ENCODE measurements at places on chromosomes 13 and 19.

GRCh38 chr13:107801621-107802020 lies 413.7 kb downstream of the LIG4 start:
- DNase-seq = no peak

GRCh38 chr13:36146511-36147269 lies 15.5 kb upstream of the DCLK1 start:
- no peak for DNase-seq

DNA sequence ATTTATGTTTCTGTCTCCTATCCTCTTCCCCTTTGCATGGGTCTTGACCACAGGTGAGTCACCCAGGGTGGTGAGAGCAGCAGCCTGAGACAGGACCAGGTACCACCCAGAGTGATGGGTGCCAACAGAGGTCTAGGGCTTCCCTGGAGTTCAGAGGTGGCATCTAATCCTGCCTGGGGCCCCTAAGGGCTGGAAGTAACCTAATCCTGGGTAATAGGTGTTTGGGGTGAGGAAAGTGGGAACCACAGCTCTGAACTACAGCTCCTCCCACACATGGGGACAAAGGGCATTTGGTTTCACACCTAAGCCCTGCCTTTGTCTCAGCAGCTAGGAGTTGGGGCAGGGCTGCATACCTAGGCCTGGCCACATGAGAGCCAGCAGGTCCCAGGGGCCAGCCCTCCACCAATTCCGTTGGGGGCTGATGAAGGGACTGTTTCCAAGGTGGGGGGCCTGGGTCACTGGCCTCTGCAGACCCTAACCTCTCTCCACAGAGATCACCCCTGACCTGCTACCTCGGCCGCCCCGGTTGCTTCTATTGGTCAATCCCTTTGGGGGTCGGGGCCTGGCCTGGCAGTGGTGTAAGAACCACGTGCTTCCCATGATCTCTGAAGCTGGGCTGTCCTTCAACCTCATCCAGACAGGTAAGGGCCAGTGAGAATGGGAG lies 8.0 kb downstream of the SPHK2 start:
- DNase-seq = no peak

- no peak for DNase-seq
Observed at GRCh38 chr13:35866801-35867200, 264.4 kb downstream of the DCLK1 start.

DNA sequence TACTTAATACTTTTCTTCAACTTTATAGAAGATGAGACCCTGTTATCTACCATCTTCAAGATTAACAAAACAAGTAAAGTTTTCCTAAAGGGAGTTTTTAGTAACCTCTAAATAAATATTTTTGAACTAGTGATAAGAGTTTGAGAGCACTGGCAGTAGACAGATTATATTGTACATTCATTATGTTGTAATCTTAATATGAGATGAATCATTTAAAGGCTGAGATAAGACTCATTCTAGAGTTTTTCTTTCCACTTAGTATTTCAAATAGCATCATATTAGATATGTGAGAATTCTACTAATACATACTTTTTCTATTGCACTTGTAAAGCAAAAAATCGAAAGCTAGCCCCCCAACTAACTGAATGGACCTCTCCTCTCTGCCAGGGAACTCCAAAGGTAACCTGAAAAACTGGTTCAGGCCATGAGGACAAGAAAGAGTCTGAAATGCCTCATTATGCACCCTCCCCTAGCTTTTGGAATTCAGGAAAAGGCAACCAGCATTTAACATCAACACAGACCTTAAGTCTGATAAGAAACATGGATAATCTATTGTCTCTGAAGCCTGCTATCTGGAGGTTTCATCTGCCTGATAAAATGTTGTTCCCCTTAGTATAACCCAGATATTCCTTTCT lies 875.4 kb upstream of the SLC10A2 start:
- DNase-seq = no peak

- no peak for DNase-seq
Observed at GRCh38 chr13:90055121-90055520, 1292.4 kb upstream of the MIR17HG start.

DNA sequence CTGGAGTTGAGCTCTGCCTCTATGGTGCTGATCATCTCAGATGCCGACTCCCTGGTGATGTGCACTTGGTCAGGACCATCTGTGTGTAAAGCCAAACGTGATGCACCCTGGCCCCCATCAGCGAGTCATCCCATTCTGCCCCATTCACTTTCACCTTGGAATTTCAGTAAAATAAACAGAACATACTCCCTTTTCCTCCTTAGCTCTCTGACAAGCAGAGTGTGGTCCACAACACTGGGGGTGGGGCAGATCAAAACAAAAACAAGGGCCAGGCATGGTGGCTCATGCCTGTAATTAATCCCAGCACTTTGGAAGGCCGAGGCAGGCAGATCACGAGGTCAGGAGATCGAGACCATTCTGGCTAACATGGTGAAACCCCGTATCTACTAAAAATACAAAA lies 12.3 kb downstream of the CEACAM20 start:
- DNase-seq = no peak

- DNase-seq = no peak
Observed at GRCh38 chr19:53772943-53773342, 51.2 kb downstream of the NLRP12 start.

DNA sequence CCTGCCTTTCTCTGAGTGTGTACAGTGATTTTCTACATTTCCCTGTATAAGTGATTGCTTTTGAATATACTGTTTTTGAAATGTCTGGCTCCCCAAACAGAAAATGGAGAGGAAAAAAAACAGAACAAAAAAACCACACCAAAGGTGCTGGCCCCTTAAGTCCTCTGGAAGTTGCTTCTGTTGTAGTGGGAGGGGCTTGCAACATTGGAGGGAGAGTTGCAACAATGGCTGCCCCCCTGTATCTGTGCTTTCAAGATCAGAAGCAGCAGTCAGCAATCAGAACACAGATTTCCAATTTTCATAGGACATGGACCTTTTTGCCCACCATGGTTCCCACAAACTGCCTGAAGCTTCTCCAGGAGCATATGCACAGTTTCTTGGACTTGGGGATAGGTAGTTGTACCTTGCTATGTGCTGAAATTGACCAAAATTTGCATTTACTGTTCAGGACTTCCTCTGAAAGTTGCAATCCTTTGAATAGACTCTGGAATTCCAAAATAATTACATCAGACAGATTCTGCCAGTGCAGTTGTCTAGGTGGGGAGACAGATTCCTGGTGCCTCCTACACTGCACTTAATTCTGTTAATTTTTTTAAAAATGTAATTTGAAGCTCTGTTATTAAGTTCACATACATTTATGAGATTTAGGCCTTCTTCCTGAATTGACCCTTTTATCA lies 13.8 kb downstream of the BIVM start:
- DNase-seq = no peak

DNA sequence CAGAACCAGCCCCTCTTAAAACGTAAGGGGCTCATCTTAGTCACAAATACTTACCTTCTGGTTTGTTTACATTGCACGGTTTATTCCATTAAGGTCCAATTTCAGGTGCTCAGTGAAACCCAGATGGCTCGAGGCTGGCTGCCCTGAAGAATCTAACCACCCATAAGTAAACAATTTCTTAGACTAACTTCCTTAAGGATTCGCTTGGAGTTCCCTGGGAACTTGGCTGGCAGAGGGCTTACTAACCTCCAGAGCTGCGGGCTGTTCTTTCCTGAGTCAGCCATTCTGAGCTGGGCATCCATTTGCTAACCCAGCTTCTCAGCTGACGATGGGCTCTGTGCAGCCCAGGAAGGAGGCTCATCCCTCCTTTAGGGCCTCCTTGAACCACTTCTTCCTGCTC lies 262.1 kb downstream of the FGF9 start:
- no peak for DNase-seq

GRCh38 chr13:109669234-109669612 lies 117.2 kb downstream of the IRS2 start:
- no peak for DNase-seq

DNA sequence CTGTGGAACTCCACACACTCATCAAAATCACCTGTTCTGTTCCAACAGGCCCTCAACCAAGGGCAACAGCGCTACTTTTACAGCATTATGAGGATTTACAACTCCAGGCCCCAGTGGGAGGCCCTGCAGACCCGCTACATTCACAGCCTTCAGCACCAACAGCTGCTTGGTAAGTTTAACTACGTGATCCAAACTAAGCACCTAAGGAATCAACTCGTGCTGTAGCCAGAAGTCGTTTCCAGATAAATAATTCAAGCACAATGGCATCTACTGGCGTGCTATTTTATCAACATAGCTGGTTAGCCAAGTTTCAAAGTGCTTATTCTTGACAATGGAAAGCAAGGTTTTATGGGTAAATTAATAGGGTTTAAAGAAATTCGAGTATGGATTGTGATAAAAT lies 5.3 kb downstream of the FAM216B start:
- DNase-seq = no peak

GRCh38 chr19:17205237-17206140 lies 9.7 kb upstream of the USE1 start:
- DNase-seq = no peak

- no peak for DNase-seq
Observed at GRCh38 chr19:737591-738093, 13.3 kb upstream of the MISP start.

DNA sequence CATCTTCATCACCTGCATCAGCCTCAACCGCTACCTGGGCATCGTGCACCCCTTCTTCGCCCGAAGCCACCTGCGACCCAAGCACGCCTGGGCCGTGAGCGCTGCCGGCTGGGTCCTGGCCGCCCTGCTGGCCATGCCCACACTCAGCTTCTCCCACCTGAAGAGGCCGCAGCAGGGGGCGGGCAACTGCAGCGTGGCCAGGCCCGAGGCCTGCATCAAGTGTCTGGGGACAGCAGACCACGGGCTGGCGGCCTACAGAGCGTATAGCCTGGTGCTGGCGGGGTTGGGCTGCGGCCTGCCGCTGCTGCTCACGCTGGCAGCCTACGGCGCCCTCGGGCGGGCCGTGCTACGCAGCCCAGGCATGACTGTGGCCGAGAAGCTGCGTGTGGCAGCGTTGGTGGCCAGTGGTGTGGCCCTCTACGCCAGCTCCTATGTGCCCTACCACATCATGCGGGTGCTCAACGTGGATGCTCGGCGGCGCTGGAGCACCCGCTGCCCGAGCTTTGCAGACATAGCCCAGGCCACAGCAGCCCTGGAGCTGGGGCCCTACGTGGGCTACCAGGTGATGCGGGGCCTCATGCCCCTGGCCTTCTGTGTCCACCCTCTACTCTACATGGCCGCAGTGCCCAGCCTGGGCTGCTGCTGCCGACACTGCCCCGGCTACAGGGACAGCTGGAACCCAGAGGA lies 2.6 kb downstream of the P2RY11 start:
- DNase-seq = no peak

DNA sequence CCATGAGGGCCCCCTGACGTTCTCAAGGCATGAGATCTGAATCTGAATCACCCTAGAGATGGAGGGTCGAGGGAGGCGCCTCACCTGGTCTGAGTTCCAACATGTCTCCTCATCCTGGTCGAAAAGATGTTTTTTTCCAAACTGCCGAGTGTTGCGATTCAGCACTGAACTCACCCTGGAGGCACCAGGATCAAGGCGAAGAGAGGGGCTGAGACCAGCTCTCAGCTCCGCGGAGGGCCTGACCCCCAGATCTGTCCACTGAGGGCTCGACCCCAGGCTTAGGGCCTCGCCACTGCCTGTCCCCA lies 555 bp downstream of the NR2C2AP start:
- no peak for DNase-seq

DNA sequence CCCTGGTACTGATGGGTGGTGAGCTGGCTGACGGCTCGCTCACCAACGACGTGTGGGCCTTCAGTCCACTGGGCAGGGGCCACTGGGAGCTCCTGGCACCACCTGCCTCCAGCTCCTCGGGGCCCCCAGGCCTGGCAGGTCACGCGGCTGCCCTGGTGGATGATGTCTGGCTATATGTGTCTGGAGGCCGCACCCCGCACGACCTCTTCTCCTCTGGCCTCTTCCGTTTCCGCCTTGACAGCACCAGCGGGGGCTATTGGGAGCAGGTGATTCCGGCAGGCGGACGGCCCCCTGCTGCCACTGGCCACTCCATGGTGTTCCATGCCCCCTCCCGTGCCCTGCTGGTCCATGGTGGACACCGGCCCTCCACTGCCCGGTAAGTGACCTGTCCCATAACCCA lies 10.5 kb downstream of the MEGF8 start:
- DNase-seq = no peak

DNA sequence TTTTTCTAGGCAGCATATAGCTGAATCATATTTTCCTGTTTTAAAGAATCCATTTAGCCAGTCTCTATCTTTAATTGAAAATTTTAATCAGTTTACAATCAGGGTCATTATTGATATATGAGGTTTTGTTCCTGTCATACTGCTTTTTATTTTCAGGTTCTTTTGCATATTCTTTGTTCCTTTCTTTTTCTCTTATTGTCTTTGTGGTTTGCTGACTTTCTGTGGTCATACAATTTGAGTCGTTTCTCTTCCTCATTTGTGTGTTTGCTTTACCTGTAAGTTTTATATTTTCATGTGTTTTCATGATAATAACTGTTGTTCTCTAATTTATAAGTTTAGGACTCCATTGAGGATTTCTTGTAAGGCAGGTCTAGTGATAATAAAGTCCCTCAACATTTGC lies 812.6 kb downstream of the DACH1 start:
- DNase-seq = no peak

- DNase-seq = no peak
Observed at GRCh38 chr19:33063356-33063752, 1.3 kb downstream of the RHPN2 start.

DNA sequence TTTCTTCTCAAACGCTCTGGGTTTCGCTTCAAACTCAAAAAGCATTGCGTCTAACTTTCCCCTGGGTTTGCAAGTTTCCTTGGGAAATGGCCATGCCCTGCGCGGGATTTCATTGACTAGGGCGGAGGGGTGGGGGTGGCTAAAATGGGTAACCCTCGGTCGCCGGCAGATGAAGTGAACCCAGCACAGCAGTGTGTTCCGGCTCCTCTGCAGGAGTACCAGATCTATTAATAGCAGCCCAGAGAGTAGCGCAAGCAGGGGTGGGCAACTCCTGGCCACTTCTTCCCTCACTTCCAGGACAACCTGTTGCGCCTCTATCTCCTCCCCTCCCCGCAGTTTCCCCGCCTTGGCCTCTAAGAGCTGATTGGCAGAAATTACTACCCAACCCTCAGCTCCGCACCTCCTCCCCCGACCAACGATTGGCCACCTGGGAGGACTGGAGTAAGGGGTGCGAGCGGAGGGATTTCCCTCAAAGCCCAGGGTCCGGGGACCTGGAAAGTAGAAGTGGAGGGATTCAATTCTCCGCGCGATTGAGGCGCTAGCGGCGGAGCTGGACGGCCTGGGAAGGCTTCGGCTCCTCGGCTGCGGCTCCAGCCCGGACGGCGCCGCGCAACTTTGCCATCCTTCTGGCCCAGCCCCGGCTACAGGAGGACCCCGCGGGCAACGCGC lies at the start of gene FREM2:
TSS of gene FREM2 (plus strand) at position 501 of the 669 bp plus-strand sequence. CDS start 268 bp downstream, outside the sequence.
- no peak for DNase-seq

- DNase-seq = no peak
Observed at GRCh38 chr13:111058796-111059506, 56.2 kb upstream of the ARHGEF7 start.

GRCh38 chr19:14450168-14450874 lies 17.2 kb downstream of the PKN1 start:
- no peak for DNase-seq

- DNase-seq = peak; percentile 49
Observed at GRCh38 chr19:6997679-6998445, 23.4 kb downstream of the MBD3L2B start.

GRCh38 chr19:18780081-18780480 lies 11.0 kb downstream of the COMP start:
- DNase-seq = no peak

- peak; percentile 44 for DNase-seq
Observed at GRCh38 chr19:55632463-55632834, 8.1 kb upstream of the ZNF784 start.

Data from SIG-M5 (cell line).